Liver (tissue), 10 donors: ENCODE measurements at places on chromosomes 4 and X. TPM values are rescaled to one million over a fixed set of nuclear protein-coding genes. Genes with fewer than 3 reads are reported as not detected.

Gene DTHD1
- total RNA-seq = not detected

DNA sequence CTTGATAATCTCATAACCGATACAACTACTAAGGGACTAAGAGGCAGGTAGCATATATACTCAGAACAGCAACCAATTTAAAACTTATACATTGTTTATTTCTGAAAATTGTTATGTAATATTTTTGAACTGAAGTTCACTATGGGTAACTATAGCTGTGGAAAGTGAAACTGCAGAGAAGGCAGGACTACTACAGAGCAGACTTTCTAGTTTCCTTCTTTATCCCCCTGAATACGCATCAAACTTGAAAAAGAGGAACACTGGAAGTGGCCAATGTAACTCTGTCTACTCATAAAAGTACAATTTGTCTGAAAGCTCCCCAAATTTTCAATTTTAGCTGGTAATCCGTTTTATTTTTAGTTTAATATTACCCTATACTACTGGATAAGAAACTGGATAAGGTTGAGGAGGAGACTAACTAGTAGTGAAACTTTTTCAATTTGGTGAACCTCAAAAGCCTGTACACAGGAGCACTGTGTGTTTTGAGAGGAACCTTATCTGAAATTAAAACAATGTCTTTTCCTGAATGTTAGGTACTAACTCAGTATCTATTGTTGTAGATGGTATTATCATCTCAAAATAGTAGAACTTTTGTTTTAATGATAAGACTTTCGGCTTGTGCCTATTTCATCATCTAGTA is 225.8 kb downstream of the GABRG1 start:
- no peak for DNase-seq

DNA sequence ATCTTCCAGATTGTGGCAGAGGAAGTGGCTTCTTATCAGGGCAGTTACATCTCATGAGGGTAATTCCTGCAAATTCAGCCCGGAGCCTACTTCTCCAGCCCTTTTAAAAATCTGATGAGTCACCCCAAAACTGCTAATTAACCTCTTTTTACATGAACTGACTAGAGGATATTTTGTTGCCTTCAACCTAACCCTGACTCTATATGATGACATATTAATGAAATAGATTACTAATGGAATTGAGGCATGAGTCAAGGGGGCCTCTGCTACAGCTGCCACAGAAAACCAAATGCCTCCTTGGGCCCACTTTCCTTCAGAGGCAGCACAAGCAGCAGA is 72.5 kb downstream of the QRFPR start:
- no peak for DNase-seq

GRCh38 chrX:1398431-1399340 is 6.8 kb upstream of the SLC25A6 start:
- DNase-seq = no peak

DNA sequence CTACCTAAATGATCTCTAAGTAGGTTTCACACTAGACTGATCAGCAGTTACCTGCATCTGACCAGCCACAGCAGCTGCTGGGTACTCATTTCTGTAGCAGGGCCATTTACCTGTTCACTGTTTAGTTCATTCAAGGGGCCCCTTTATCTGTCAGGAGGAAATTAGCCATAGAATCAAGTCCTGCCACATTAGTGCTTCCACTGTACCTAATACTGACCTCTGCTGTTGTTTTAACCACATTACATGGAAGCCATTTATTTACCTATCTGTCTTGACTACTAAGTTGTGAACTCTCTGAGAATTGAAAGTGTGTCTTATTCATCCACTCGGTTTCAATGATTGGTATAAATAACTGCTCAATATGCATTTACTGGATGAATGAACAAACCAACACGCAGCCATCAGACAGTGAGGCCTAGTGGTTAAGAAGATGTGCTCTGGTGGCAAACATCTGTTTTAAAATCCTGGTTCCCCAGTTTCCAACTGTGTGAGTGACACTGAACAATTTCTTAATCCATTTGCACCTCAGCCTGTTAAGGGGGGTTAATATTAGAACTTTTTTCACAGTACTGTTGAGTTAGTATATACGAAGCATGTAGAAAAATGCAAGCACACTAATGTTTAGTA is 30.0 kb upstream of the ANXA5 start:
- no peak for DNase-seq

GRCh38 chr4:188779581-188779980 is 640.3 kb downstream of the TRIML1 start:
- DNase-seq = no peak

GRCh38 chr4:13296986-13297385 is 187.2 kb downstream of the RAB28 start:
- DNase-seq = no peak

- DNase-seq = no peak
These were observed 4.6 kb downstream of the MMAA start for GRCh38 chr4:145623831-145624230.

GRCh38 chr4:184099000-184099399 is 118.7 kb downstream of the ENPP6 start:
- no peak for DNase-seq
